Activated CD8-positive, alpha-beta memory T cell treated with anti-CD3 and anti-CD28 coated beads, Interleukin-2, amount 50 U/mL, for 48 hours (primary cell): ENCODE measurements at places on chromosomes 6 and 20.

GRCh38 chr6:24391756-24392405, 10.9 kb upstream of the MRS2 start:
- DNase-seq, result no peak

GRCh38 chr6:156980515-156980914, 203.3 kb downstream of the ARID1B start:
- no peak for DNase-seq

DNA sequence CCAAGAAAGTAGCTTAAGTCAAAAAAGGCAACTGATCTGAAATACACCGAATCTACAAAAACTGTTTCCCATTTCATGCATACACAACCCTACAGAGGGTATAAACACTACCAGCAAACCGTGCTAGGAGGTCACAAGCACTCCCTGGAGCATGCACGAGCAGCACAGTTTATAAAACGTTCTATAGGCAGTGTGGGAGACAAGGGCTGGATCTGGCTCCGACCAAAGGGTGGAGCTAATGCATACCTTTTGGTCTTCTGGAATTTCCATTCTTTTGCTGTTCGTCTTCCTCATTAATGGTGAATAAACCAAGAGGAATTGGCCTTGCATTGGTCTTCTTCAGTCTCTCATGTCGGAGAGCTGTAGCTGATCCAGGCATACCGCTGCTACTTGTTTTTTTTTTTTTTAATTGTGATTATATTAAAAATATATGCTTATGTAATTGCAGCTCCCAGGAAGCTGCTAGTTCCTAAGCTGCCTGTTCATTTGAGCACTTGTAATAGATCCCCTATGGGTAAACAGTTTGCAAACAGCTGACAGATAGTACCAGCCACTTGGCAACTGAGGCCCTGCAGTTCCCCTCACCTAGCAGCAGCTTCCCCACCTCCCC, 24.5 kb downstream of the MAP7 start:
- no peak for DNase-seq

DNA sequence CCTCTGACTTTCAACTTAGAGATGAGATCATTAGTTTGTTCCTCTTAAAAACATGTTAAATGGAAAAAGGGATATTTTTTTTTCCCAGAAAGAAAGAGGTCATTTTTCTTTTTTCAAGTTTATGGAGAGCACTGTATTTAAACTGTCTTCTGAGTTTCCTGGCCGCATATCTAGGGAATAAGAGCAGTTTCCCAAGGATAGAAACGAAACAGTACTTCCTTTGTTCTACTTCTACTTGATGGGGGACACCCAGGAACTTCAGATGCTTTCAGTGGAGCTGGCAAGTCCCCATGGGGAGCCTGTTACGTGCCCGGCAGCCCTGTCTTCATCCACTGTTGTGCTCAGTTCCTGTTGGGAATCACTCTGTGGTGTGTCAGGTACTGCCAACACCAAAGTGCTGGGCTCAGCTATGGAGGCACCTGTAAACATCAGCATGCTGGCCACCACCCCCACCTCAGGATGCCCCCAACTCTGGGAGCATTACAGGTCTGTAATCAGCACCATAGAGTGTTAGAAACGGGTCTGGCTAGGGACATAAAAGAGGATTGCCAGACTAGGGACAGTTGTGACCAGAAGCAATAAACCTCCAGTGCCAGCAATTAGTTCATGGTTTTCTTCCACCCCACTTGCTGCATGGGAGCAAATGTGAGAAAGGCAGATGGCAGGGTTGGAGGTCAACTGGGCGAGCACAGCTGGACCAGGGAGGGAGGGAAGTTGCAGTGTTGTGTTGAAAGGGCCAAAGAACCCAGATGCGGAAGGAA, 221.7 kb upstream of the ECI2 start:
- no peak for DNase-seq

DNA sequence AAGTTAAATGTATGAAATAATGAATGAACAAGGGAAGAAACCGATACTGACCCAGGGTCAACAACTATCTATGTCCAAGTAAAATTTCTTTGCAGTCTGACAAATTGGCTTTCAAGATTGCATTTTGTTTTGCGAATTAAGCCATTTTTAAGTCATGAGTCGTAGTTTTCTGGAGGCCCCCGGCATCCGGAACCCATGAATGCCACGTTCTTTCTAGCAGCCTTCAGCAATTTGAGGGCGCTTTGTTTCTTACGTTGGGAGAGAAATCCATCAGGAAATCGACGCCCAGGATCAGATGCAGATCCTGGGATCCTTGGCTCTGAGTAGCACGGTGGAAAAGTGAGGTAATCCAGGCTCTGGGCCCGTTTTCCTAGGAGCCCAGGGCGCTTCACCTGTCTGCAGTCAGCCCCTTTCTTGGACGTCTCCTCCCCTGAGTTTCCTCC, 309 bp upstream of the ABRACL start:
- no peak for DNase-seq

- DNase-seq, result no peak
Measured at GRCh38 chr6:116542426-116542825, 3.1 kb downstream of the TRAPPC3L start.

- no peak for DNase-seq
Measured at GRCh38 chr6:22954749-22955385, 385.5 kb downstream of the HDGFL1 start.

GRCh38 chr6:164690241-164690640, 619.2 kb downstream of the C6orf118 start:
- no peak for DNase-seq

- no peak for DNase-seq
Measured at GRCh38 chr6:107624541-107624940, 134.6 kb downstream of the SOBP start.

DNA sequence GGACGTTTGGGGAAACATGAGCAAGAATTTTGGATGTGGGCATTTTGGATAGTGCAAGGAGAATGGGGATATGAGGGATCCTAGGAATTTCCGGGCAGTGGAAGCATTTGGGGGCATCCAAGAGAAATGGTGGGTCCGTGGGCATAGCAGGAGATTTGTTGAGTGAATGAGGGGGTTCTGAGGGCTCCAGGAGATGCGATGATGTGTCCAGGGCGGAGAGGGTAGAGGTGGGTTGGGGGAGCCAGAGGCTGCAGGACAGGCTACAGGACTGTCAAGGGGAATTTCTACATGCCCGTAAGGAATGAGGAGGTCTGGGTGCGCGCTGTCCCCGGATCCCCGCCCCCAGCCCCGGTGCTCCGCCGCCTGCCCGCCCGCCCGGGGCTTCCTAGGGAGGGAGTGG, 364 bp downstream of the FRS3 start:
- no peak for DNase-seq

GRCh38 chr6:42452171-42453030, 675 bp upstream of the TRERF1 start:
- peak; percentile 78 for DNase-seq

GRCh38 chr20:25253606-25254275, 5.9 kb downstream of the PYGB start:
- no peak for DNase-seq

DNA sequence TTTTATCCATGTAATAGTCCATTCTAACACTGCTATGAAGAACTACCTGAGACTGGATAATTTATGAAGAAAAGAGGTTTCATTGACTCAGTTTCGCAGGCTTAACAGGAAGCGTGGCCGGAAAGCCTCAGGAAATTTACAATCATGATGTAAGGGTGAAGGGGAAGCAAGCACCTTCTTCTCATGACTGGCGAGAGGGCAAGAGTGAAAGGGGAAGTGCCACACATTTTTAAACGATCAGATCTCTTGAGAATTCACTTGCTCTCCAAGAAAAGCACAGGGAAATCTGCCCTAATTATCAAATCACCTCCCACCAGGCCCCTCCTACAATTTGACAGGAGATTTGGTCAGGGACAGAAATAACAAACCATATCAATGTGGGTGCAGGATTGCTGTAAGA, 859.7 kb downstream of the EPHA7 start:
- no peak for DNase-seq

DNA sequence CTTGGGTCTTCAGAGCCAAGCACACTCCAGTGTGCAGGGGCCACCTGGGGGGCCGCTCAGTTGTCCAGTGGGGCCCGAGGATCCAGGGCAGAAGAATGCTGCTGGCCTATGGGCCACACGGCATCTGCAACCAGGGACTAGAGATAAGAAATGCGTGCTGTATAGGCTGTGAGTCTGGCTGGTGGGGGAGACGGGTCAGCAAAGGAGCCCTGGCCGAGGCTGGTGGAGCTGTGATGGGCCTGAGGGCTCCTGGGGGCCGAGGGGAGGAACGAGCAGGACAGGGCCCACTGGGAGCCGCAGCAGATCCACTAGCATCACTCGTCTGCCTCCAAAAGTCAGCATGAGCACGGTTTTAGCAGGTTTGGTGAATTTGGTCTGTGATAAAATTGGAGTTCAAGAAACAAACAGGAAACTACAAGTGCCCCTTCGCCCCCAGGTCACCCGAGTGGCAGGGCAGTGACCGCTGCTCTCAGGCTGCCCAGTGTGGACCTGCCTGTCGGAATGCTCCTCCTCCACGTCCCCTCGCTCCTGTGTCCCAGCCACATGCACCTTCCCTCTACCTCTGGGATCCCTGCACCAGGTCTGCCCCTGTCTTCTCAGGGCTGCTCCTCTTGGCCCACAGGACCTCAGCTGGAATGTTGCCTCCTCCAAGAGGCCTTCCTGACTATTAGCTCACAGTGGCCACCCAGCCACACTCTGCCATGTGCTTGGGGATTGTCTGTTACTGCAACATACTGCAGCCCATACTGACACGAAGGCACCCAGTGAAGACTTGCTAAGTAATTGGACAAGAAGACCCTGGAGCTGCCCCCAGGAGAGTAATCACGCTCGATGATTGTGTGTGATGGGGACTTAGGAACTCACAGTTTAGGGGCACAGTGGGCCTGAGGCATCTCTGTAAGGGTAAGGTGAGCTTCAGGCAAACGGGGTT, 10.9 kb downstream of the ACSS1 start:
- DNase-seq, result no peak

GRCh38 chr6:108156180-108156937, 9.5 kb upstream of the NR2E1 start:
- no peak for DNase-seq

DNA sequence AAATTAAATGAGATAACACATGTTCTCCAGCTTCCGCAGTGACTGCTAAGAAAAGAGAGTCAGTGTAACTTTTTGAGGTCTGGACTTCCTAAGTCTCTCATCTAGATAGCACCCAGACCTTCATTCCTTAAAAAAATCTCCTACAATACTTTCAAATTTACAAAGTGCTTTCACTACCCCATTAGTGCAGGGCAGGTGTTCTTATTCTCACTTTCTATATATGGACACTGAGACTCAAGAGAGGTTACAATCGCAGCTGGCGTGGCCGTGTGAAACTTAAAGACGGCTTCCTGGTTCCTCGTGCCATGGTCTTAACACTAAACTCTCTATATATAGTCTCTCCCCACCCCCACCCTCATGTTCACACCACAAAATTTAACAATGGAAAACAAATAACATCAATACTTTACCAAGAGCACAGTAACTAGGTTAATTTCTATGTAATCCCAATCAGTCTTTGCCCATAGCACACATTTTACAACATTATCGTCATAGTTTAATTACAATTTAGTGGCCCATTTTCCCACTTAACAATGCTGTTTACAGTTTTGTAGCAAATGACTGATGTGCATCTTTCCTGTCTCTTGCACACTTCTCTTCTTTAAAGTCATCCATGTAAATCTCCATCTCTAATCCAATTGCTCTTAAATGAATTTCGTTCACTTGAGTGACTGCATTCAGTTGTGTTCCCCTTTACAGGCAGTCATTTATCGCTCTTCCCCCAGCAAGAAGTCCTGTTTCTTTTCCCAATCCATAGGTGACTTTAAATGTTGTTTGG, 78.8 kb upstream of the ARID1B start:
- no peak for DNase-seq

GRCh38 chr20:57871237-57871632, 161.4 kb upstream of the PMEPA1 start:
- DNase-seq, result no peak

DNA sequence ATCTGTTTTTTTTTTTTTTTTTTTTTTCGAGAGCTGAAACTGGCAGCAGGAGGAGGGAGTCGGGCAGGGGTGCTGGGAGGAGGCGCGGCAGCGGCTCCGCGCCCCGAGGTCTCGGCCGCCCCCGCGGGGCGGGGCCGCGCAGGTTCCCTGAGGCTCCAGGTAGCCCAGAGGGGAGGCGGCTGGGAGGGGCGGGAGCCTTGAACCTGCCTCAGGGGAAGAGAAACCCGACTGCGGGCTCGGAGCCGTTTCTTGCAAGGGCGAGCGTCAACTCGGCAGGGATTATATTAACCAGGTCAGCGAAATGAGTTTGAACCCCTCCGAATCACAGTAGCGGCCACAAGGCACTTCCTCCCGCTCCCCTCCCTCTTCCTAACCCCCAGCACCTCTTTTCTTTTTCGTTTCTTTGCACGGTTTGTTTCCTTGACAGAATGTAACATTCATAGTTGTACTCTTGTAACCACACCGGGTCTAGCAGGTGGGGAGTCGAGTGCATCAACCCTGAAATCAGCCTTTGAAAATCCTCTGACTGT, 2.0 kb downstream of the MYB start:
- DNase-seq, result peak; percentile 89

DNA sequence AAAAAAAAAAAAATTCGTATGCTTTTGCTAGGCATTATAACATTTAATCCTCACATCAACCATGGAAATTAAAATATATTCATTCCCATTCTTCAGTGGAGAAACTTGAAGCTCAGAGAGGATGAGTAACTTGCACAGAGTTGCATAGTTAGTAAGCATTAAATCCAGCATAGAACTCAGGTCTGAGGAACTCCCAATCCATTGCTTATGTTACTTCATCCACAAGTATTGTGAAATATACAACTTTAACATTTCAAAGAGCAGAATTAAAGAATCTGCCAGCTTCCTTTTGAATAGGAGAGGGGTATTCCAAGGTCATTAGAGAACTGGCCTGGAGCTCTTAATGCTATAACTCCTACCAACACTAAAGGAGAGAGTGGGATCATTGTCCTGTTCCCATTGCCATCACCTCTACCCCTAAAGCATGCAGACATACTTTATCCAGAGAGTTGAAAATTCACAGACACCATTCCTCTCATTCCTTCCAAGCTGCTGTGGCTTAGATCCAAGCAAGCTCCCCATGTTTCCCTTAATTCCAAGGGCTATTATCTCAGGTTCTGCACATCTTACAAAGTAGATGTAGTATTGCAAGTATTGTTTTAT, 91.9 kb downstream of the FLRT3 start:
- DNase-seq, result no peak

GRCh38 chr20:32964575-32964974, 39.7 kb downstream of the SUN5 start:
- DNase-seq, result peak; percentile 39

GRCh38 chr6:134201716-134202115, 116.2 kb downstream of the SGK1 start:
- DNase-seq, result no peak

GRCh38 chr6:110874880-110875547, 429 bp downstream of the AMD1 start:
- peak; percentile 81 for DNase-seq

GRCh38 chr6:16413399-16413798, 175.0 kb downstream of the GMPR start:
- no peak for DNase-seq
